ENCODE measurements at places on chromosomes 4 and X.

DNA sequence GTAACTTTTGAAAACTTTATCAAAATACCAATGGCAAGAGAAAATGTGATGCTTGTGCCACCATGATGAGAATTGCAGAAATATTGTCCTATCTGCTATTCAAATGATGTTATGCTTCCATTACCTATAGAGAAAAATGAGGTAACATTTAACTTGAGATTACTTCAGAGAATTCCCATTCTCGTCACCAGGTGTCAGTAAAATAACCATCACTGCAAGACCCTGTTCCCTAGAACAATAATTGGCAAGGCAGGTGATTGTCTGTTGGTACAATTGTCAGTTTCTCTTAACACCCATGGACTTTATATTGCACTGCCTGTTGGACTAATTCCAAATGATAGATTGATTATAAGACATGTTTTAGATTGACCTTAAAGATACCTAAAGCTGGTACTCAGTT lies 179.9 kb downstream of the GABRG1 start:
- no peak overlapping the region for H3K27ac ChIP-seq
- no peaks in the 10 kb centered on the region for H3K36me3 ChIP-seq
- no peaks in the 10 kb centered on the region for H3K27me3 ChIP-seq

DNA sequence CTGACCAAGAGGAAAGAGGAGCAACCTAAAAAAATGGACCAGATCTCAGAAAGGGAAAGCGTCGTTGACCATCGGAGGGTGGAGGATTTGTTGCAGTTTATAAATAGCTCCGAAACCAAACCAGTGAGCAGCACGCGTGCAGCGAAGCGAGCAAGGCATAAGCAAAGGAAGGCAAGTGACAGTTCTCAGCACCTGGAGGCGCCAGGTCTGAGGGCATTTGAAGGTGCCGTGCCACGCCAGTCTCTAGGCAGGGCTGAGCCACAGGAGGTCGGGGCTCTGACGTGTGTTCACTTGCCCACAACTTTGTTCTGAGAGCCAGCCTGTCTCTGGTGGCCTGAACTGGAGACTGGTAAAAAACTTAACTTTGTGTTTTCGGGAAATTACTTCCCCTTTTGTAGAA lies 59.7 kb downstream of the TNIP2 start:
- H3K27ac ChIP-seq: no peak overlapping the region
- H3K4me3 ChIP-seq: no peak overlapping the region
- DNase-seq: no peak

GRCh38 chrX:140508958-140509357 lies 4.1 kb upstream of the SOX3 start:
- H3K36me3 ChIP-seq: no peaks in the 10 kb centered on the region
- no peak overlapping the region for H3K4me3 ChIP-seq
- no peaks in the 10 kb centered on the region for H3K27me3 ChIP-seq
- DNase-seq: no peak
- no peak overlapping the region for H3K27ac ChIP-seq

GRCh38 chr4:93605163-93605562 lies 223.4 kb upstream of the ATOH1 start:
- DNase-seq: no peak
- H3K4me1 ChIP-seq: no peaks in the 10 kb centered on the region
- H3K4me3 ChIP-seq: no peak overlapping the region
- H3K27me3 ChIP-seq: no peaks in the 10 kb centered on the region
- no peaks in the 10 kb centered on the region for H3K36me3 ChIP-seq

DNA sequence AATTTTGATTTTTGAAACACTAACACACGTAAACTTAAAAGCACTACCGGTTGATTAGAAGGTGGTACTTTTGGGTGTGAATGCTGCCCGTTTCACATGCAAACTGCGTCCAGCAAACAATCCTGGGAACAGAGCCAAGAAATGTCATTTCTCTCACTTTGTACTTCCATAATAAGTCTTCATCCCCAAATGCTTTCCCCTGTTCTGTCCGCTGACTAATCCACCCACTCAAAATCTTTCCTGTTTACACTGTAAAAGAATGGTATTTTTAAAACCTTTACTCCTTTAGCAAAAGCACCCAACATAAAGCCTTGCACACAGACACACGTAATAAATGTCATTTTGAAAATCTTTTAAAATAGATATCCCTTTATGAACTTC lies 39.1 kb upstream of the PDLIM5 start:
- no peak for DNase-seq
- H3K4me1 ChIP-seq: no peaks in the 10 kb centered on the region
- H3K27me3 ChIP-seq: no peaks in the 10 kb centered on the region
- no peaks in the 10 kb centered on the region for H3K36me3 ChIP-seq

DNA sequence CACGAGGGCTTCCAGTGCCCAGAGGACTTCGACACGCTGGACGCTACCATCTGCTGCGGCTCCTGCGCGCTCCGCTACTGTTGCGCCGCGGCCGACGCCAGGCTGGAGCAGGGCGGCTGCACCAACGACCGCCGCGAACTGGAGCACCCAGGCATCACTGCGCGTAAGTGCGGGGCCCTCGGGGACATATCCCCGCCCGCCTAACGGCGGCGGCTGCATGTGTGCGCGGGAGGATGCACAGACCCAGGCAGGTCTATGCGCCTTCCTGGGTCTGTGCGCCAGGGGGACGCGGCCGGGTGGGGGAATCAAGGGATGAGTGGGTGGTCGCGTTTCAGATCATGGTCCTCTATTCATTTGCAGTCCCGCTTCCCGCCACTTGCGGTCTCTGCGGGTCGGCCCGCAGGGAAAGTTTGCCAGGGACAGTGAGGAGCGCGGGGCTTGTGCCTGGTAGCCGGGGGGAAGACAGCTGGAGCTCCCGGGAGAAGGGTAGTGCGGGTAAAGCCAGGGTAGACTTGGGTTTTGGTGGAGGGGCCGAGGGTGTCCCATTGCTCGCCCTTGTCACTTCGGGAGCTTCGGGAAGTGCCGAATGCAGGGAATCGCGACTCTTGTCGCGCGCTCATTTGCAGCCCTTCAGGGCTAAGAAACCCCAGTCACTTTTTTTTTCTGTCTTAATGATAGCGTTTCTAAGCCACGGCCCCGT lies 1.0 kb downstream of the SHISA3 start:
- no peaks in the 10 kb centered on the region for H3K36me3 ChIP-seq
- H3K4me1 ChIP-seq: peaks cover 3% of the 10 kb centered on the region
- H3K4me3 ChIP-seq: no peak overlapping the region
- DNase-seq: no peak
- H3K27ac ChIP-seq: no peak overlapping the region

GRCh38 chr4:40846532-40846931 lies 96.8 kb downstream of the NSUN7 start:
- H3K4me1 ChIP-seq: no peaks in the 10 kb centered on the region
- H3K36me3 ChIP-seq: no peaks in the 10 kb centered on the region
- no peak for DNase-seq
- H3K4me3 ChIP-seq: no peak overlapping the region
- no peak overlapping the region for H3K27ac ChIP-seq
- no peaks in the 10 kb centered on the region for H3K27me3 ChIP-seq

GRCh38 chr4:169252339-169253112 lies 18.2 kb downstream of the SH3RF1 start:
- H3K27me3 ChIP-seq: no peaks in the 10 kb centered on the region
- no peaks in the 10 kb centered on the region for H3K4me1 ChIP-seq
- DNase-seq: no peak

GRCh38 chr4:84145176-84145575 lies 353.9 kb downstream of the NKX6-1 start:
- H3K4me3 ChIP-seq: no peak overlapping the region
- no peaks in the 10 kb centered on the region for H3K4me1 ChIP-seq
- no peak overlapping the region for H3K27ac ChIP-seq
- no peaks in the 10 kb centered on the region for H3K27me3 ChIP-seq
- H3K36me3 ChIP-seq: no peaks in the 10 kb centered on the region

DNA sequence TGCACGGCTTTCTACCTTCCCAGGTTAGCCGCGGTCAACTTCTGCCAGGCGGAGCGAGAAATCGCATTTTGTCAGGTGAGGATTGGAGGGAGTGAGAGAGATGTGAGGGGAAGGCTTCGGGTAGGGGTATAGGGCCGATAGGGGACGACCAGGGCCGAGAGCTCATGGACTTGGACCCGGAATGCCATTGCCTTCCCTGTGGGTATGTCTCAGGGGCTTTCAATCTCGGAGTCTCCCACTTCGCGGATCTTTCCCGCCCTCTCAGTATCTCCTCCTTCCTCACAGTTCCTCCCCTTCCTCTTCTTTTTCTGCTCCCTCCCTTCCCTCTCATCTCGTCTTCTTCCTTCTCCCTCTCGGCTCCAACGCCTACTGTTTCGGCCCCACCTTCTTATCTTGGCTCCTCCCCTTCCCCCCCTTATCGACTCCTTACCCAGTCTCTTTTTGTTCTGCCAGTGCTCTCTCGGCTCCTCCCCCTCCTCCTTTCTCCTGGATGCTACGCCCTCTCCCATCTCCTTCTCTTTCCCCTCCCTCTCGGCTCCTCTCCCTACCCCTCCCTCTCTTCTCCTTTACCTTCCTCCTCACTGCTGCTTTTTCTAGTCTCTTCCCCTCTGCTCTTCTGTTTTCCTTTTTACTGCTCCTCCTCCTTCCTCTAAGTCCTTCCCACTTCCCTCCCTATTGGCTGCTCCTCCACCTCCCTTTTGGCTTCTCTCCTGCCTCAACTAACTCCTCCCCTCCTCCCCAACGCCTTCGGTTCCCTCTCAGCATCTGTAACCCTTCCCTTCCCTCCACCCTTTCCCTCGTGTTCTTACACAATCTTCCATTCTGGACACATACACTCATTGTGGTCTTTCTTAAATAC lies 29.4 kb upstream of the RBMX start:
- peak overlapping the region; percentile 68 for H3K27ac ChIP-seq
- H3K4me1 ChIP-seq: no peaks in the 10 kb centered on the region
- peak overlapping the region; percentile 65 for H3K4me3 ChIP-seq

- no peaks in the 10 kb centered on the region for H3K27me3 ChIP-seq
- H3K36me3 ChIP-seq: no peaks in the 10 kb centered on the region
- H3K27ac ChIP-seq: no peak overlapping the region
- no peak for DNase-seq
These were observed 127.0 kb downstream of the CCNG2 start for GRCh38 chr4:77284036-77284435.

DNA sequence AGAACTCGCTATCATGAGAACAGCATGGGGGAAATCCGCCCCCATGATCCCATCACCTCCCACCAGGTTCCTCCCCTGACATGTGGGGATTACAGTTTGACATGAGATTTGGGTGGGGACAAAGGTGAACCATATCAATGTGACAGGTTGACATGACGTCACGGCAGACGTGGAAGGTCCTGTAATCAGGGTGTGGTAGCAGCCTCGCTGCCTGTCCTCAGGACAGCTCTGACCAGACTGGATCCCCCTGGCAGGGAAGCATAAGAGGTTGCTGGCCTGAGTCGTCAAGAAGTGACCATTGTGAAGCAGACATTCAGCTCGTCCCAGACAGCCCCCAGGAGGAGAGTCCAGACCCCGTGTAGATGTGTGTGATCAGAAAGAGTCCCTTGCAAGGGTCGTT lies 104.6 kb downstream of the TNIP2 start:
- H3K27me3 ChIP-seq: no peaks in the 10 kb centered on the region
- H3K36me3 ChIP-seq: peaks cover 26% of the 10 kb centered on the region
- no peak for DNase-seq
- H3K4me3 ChIP-seq: no peak overlapping the region
- H3K4me1 ChIP-seq: peaks cover 6% of the 10 kb centered on the region

- no peaks in the 10 kb centered on the region for H3K36me3 ChIP-seq
- no peak overlapping the region for H3K4me3 ChIP-seq
- peaks cover 8% of the 10 kb centered on the region for H3K4me1 ChIP-seq
- no peak overlapping the region for H3K27ac ChIP-seq
- H3K27me3 ChIP-seq: no peaks in the 10 kb centered on the region
- no peak for DNase-seq
These were observed 4.9 kb upstream of the SLC25A4 start for GRCh38 chr4:185138161-185138560.

- no peaks in the 10 kb centered on the region for H3K27me3 ChIP-seq
- no peak overlapping the region for H3K4me3 ChIP-seq
- no peak overlapping the region for H3K27ac ChIP-seq
- H3K36me3 ChIP-seq: no peaks in the 10 kb centered on the region
- no peaks in the 10 kb centered on the region for H3K4me1 ChIP-seq
- no peak for DNase-seq
These were observed 53.4 kb upstream of the ARX start for GRCh38 chrX:25069209-25069608.

DNA sequence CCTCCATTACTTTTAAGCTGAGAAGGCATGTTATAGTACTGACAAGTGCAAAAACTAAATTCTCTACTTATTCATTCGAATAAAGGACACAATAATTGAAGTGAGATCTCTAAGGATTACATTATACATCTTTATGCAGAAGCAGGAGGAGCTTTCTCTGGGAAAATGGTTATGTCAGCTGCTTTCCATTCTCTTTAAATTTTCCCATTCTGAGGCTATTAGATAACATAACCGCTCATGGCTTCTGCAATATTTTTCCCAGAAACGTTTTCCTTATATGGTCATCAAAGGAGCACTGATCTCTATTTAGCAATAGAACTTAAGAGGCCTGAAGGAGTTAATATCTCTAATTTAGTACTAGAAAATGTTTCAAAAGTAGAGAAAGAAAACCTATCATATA lies 221.6 kb downstream of the NSUN7 start:
- H3K27ac ChIP-seq: no peak overlapping the region
- DNase-seq: no peak
- H3K36me3 ChIP-seq: no peaks in the 10 kb centered on the region
- no peaks in the 10 kb centered on the region for H3K4me1 ChIP-seq
- H3K4me3 ChIP-seq: no peak overlapping the region
- no peaks in the 10 kb centered on the region for H3K27me3 ChIP-seq

- no peaks in the 10 kb centered on the region for H3K36me3 ChIP-seq
- H3K27ac ChIP-seq: no peak overlapping the region
- peaks cover 4% of the 10 kb centered on the region for H3K27me3 ChIP-seq
- no peak overlapping the region for H3K4me3 ChIP-seq
- DNase-seq: no peak
- no peaks in the 10 kb centered on the region for H3K4me1 ChIP-seq
These were observed 2.6 kb upstream of the LRAT start for GRCh38 chr4:154741131-154741665.

DNA sequence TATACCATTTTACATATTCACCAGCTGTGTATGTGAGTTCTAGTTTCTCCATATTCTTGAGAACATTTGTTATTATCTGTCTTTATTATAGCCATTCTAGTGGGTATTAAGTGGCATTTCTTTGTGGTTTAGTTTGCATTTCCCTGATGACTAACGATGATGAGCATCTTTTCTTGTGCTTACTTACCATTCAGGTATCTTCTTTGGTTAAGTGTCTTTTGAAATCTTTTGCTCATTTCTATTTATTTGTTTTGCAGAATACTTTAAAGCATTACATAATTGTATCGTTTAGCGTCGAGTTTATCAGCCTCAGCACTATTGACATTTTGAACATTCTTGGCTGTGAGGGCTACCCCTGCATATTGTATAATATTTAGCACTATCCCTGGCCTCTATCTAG lies 85.4 kb downstream of the FRMPD4 start:
- H3K27me3 ChIP-seq: no peaks in the 10 kb centered on the region
- H3K36me3 ChIP-seq: no peaks in the 10 kb centered on the region
- no peak overlapping the region for H3K4me3 ChIP-seq
- H3K27ac ChIP-seq: no peak overlapping the region
- no peaks in the 10 kb centered on the region for H3K4me1 ChIP-seq

- no peak overlapping the region for H3K4me3 ChIP-seq
- H3K4me1 ChIP-seq: no peaks in the 10 kb centered on the region
- no peaks in the 10 kb centered on the region for H3K27me3 ChIP-seq
- DNase-seq: no peak
- H3K36me3 ChIP-seq: no peaks in the 10 kb centered on the region
These were observed 98.0 kb downstream of the NAA11 start for GRCh38 chr4:79227860-79228259.

GRCh38 chr4:70759627-70760026 lies 37.9 kb downstream of the RUFY3 start:
- no peaks in the 10 kb centered on the region for H3K27me3 ChIP-seq
- H3K4me1 ChIP-seq: peaks cover 8% of the 10 kb centered on the region
- no peak for DNase-seq
